ENCODE measurements at places on chromosomes 5 and 9.

DNA sequence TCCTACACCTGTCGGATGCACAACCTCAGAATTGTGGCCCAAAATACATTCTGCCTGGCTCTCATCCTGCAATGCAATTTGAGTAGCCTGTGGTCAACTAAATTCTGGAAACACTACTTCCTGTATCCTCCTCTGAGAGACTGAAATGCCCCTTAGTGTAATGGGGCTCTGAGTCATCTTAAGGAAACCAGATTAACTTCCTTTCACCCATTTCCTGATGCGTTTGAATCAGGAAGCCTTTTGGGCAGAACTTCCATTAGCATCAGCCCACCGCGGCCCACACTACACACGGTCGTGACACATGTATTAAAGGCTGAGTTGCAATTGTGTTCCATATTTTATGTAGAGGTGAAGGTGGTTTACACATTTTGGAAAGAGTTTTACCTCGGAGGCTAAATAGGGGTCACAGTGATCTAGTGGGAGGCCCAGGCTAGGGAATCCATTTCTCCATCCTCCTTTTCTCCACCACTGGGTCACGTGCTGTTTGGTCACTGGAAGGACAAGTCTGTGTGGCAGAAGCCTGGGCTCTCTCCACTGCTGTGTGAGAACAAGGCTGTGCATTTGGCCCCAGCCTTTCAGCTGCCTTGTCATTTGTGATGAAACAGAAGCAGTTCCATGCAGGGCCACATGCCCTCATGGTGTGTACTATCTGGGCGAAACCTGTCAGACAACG, 55.9 kb downstream of the DAP start:
- no peak overlapping the region for H3K4me3 ChIP-seq
- H3K36me3 ChIP-seq, result peaks cover 3% of the 10 kb centered on the region
- peaks cover 11% of the 10 kb centered on the region for H3K4me1 ChIP-seq
- H3K27me3 ChIP-seq, result no peaks in the 10 kb centered on the region
- DNase-seq, result peak; percentile 85
- no peak overlapping the region for H3K27ac ChIP-seq

GRCh38 chr5:923281-923873, 30.7 kb downstream of the TRIP13 start:
- peak; percentile 66 for DNase-seq
- H3K36me3 ChIP-seq, result no peaks in the 10 kb centered on the region
- peaks cover 6% of the 10 kb centered on the region for H3K27me3 ChIP-seq
- H3K4me1 ChIP-seq, result peaks cover 9% of the 10 kb centered on the region
- no peak overlapping the region for H3K27ac ChIP-seq

- no peaks in the 10 kb centered on the region for H3K27me3 ChIP-seq
- peaks cover 34% of the 10 kb centered on the region for H3K4me1 ChIP-seq
- H3K27ac ChIP-seq, result no peak overlapping the region
- H3K36me3 ChIP-seq, result peaks cover 30% of the 10 kb centered on the region
- DNase-seq, result no peak
Measured at GRCh38 chr9:114003351-114003750, 74.7 kb downstream of the AMBP start.

GRCh38 chr9:93955111-93955980, at the start of gene BARX1:
Gene BARX1 (minus strand): TSS chr9:93955355. CDS start chr9:93955146, 209 bp downstream.
- H3K27ac ChIP-seq, result no peak within 1 kb of the TSS
- DNase-seq, result peak; percentile 65
- H3K36me3 ChIP-seq, result no peaks in the 10 kb centered on the region
- no peaks in the 10 kb centered on the region for H3K4me1 ChIP-seq
- H3K4me3 ChIP-seq, result peak within 1 kb of the TSS; percentile 64
- peaks cover 3% of the 10 kb centered on the region for H3K27me3 ChIP-seq

DNA sequence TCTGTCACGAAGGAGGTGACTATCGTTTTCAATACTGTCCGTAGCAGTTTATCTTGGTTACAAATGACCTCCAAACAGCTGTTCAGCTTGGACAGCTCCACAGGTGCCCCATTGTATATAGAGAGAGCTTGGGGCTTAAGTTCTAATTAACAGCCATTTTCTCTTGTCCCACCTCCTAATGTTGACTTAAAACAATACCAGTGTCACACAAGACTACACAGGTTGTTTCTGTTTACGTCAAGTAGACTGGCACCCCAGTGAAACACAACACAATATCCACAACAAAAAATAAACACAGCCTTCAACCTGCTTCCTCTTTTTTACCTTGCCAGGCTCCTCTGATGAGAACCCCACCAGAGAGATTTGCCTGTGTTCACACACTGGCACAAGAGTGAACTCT, 39.8 kb upstream of the TLE1 start:
- H3K36me3 ChIP-seq, result no peaks in the 10 kb centered on the region
- no peaks in the 10 kb centered on the region for H3K4me1 ChIP-seq
- H3K27ac ChIP-seq, result no peak overlapping the region
- H3K4me3 ChIP-seq, result no peak overlapping the region

DNA sequence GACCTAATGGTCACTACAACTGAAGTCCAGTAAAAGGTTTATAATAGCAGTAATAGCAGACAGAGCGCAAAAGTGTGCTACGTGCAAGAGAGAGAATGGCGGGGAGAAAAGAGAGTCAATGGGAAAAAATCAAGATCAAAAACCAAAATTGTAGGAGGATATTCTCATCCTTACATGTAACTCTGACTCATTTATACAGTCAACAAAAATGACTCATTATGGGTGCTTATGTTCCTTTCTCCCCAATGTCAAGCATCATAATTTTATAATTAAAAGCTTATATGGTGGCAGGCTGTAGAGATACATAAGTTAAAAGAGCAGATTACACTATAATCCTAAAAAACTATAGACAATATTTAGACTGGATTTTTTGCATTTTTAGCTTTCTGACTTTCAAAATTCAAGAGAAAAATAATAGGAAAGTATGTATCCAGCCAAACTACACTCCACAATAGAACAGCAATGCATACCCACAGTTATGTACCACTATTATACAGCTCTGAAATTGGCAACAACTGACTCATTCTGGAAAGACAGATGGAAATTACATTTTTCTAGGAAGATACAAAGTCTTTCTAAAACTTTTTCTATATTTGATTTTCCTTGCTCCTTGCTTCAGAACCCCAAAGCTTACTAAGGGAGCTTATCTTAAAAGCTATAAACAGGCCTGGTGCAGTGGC, 78.4 kb downstream of the PLPP1 start:
- H3K27ac ChIP-seq, result no peak overlapping the region
- DNase-seq, result no peak
- H3K4me1 ChIP-seq, result no peaks in the 10 kb centered on the region
- no peaks in the 10 kb centered on the region for H3K36me3 ChIP-seq
- H3K4me3 ChIP-seq, result no peak overlapping the region
- no peaks in the 10 kb centered on the region for H3K27me3 ChIP-seq

DNA sequence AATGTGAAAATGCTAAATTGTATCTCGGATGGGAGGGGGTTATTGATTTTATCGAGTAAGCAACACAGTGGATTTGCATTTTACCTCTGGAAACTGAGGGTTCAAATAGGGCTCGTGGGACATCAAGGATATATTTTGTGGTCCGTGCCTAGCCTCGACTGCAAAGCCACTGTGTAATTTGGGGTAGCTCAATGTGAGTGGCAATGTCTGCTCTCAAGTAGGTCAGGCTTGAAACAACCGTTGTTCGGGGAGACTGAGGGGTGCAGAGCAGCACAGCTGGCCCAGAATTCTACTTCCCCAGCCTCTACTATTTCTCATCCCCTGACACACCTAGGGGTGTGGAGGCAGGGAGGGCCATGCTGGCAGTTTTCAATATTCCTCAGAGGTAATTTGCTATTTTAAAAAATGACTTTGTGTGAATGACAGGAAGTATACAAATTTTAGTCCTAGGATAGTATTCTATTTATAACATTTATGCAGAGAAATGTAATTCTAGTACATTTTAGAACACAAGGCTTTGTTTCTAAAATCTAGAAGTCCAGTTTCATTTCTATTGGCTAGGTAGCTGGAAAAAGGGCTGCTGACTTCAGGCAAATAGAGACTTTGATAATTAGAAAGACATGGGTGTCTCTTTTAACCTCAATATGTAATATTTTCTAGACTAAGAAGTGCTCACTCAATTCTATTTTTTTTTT, 1.4 kb upstream of the DAB2 start:
- H3K4me3 ChIP-seq, result no peak overlapping the region
- no peak for DNase-seq
- no peaks in the 10 kb centered on the region for H3K27me3 ChIP-seq
- no peak overlapping the region for H3K27ac ChIP-seq

GRCh38 chr9:134592018-134592818, 49.4 kb upstream of the COL5A1 start:
- no peaks in the 10 kb centered on the region for H3K36me3 ChIP-seq
- H3K27me3 ChIP-seq, result no peaks in the 10 kb centered on the region
- DNase-seq, result no peak
- H3K27ac ChIP-seq, result no peak overlapping the region
- H3K4me1 ChIP-seq, result no peaks in the 10 kb centered on the region

DNA sequence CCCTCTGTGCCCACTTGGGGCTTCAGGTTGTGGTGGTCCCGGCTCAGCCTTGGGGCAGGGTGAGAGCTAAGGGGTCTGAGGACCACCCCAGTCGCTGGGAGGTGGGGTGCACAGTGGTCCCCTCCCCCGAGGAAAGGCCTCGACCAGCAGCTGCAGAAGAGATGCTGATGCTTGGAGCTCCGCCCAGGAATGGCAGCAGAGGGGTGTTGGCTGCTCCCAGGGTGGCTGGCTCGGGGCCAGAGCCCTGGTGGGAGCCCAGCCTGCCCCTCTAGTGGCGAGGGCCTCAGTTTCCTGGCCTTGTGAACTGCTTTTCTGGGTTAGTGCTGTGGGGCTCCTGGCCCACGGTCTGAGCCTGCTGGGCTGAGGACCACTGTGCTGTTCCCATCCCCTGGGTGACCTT, 1.2 kb downstream of the DIPK1B start:
- no peaks in the 10 kb centered on the region for H3K27me3 ChIP-seq
- peak overlapping the region; percentile 83 for H3K27ac ChIP-seq
- peak overlapping the region; percentile 85 for H3K4me3 ChIP-seq

- no peak overlapping the region for H3K4me3 ChIP-seq
- peaks cover 13% of the 10 kb centered on the region for H3K4me1 ChIP-seq
Measured at GRCh38 chr5:150397782-150398721, 14.7 kb downstream of the CD74 start.

- no peaks in the 10 kb centered on the region for H3K27me3 ChIP-seq
- no peak for DNase-seq
- no peaks in the 10 kb centered on the region for H3K36me3 ChIP-seq
- peak overlapping the region; percentile 91 for H3K27ac ChIP-seq
- peak overlapping the region; percentile 21 for H3K4me3 ChIP-seq
Measured at GRCh38 chr5:132455614-132456115, 34.9 kb downstream of the IRF1 start.

DNA sequence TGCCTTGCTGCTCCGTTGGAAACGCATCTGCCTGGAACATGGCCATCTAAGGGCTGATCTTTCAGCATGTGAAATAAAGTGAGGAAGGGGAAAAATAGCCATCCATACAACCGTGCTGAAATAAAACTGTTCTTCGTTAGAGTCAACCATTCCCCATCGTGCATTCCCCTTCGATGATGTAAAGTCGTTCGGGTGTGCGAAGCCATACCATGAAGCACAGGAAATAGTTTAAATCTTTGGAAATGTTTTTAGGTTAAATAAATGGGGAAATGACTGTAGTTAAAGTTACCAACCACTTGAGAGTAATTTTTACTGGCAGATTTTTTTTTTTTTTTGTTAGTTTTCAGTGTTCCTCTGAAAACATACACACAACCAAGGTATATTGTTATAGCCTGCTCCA, 302.5 kb downstream of the SH3GL2 start:
- no peak overlapping the region for H3K4me3 ChIP-seq
- no peaks in the 10 kb centered on the region for H3K27me3 ChIP-seq
- no peak for DNase-seq
- no peaks in the 10 kb centered on the region for H3K36me3 ChIP-seq
- H3K27ac ChIP-seq, result no peak overlapping the region

DNA sequence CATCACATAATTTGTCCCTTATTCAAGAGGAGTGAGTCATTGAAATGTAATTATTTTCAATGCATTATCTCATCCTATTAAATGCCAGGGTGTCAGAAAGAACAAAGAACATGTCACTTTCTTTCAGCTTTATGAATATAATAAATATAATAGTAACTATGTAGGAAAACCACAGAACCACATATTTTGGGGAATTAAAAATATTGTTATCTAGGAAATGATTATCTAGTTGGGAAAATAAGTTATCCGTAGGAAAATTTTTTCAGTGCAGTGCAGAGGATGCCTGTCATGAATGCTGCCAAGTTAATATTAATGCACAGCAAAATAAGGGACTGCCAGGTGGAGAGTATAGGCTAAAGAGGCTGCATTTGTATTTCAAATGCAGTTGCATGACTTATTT, 844.8 kb downstream of the MAT2B start:
- no peaks in the 10 kb centered on the region for H3K27me3 ChIP-seq
- DNase-seq, result no peak
- no peak overlapping the region for H3K4me3 ChIP-seq
- no peak overlapping the region for H3K27ac ChIP-seq
- H3K4me1 ChIP-seq, result no peaks in the 10 kb centered on the region

DNA sequence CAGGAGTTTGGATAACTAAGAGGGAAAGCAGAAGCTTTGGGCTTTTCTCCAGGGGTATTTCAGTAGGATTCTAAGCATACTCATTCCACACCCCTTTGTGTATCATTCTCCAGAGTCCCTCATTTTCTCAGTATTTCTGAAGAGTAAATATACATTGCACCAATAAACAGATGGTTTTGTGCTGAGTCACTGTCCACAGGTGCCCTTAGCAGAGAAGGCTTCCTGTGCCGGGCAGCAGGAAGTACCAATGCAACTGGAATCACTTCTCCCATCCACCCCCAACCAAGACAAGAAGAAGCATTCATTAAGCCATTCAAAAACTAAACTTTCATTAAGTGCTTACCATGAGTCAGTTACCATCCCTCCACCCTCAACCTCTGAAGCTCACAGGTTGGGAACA, 3.6 kb upstream of the CCNJL start:
- H3K4me1 ChIP-seq, result peaks cover 7% of the 10 kb centered on the region
- H3K4me3 ChIP-seq, result no peak overlapping the region
- H3K36me3 ChIP-seq, result no peaks in the 10 kb centered on the region
- H3K27me3 ChIP-seq, result no peaks in the 10 kb centered on the region
- DNase-seq, result peak; percentile 47

GRCh38 chr9:89993678-89994630, 389.1 kb downstream of the GADD45G start:
- peak; percentile 31 for DNase-seq
- H3K4me3 ChIP-seq, result no peak overlapping the region
- no peak overlapping the region for H3K27ac ChIP-seq
- no peaks in the 10 kb centered on the region for H3K36me3 ChIP-seq

DNA sequence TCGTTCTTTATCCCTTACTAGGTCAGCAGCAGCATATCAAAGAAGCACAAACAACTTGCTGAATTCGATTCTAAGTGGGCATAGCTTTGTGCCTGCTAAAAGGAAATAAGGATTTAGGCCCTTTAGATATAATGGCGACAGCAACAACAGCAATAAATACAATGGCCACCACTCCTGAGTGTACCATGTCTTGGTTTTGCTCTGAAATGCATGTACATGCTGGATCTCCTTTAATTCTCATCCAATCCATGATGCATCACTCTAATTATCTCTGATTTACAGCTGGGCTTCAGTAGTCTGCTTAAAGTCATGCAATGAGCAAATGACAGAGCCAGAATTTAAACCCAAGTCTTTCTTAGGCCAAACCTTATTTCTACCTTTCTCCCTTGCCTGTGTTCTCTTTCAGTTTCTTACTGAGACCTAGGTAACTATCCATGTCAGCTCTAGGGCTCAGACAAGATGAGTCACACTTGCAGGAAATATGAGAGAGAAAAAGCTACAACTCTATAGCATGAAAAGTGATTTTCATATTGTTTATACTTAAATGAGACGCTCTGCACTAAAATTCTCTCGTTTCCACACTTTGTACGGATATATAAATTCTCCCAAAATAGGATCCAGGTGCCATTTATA, 111.8 kb downstream of the HMHB1 start:
- no peaks in the 10 kb centered on the region for H3K4me1 ChIP-seq
- H3K36me3 ChIP-seq, result no peaks in the 10 kb centered on the region
- no peak for DNase-seq
- H3K4me3 ChIP-seq, result no peak overlapping the region
